Urinary bladder (tissue), 4 donors: ENCODE measurements at places on chromosomes 7 and 10. TPM values are rescaled to one million over a fixed set of nuclear protein-coding genes. Genes with fewer than 3 reads are reported as not detected.

CDK14 gene
- 78.5 TPM for total RNA-seq

SNX10 gene
- total RNA-seq = 7.1 TPM

NPY4R gene
- 0.16 TPM for total RNA-seq

AKR1C8 gene
- not detected for total RNA-seq

CASP2 gene
- 22.0 TPM for total RNA-seq

CDH23 gene
- 9.9 TPM for total RNA-seq

PPIF gene
- total RNA-seq = 17.4 TPM

OR2A5 gene
- not detected for total RNA-seq

PTPRN2 gene
- total RNA-seq = 2.8 TPM

ANTXRL gene
- not detected for total RNA-seq

COL13A1 gene
- 9.2 TPM for total RNA-seq

TMEM273 gene
- total RNA-seq = 14.4 TPM

POM121C gene
- 16.3 TPM for total RNA-seq

INHBA gene
- total RNA-seq = 12.4 TPM

PCBD1 gene
- 25.6 TPM for total RNA-seq

RABGEF1 gene
- total RNA-seq = 30.1 TPM

NOD1 gene
- 14.9 TPM for total RNA-seq

SFTPA1 gene
- total RNA-seq = not detected

CALHM3 gene
- not detected for total RNA-seq

FGFBP3 gene
- 1.5 TPM for total RNA-seq

ZNF212 gene
- total RNA-seq = 5.5 TPM

MLXIPL gene
- 0.37 TPM for total RNA-seq

TAS2R41 gene
- not detected for total RNA-seq

CHN2 gene
- total RNA-seq = 14.5 TPM

AMPH gene
- 15.3 TPM for total RNA-seq

STK17A gene
- total RNA-seq = 17.4 TPM

MTPN gene
- total RNA-seq = 148 TPM

NODAL gene
- total RNA-seq = not detected

FRMPD2 gene
- 1.9 TPM for total RNA-seq

FAM25C gene
- not detected for total RNA-seq

TBXAS1 gene
- 8.6 TPM for total RNA-seq

NRAP gene
- 1.5 TPM for total RNA-seq

FLNC gene
- total RNA-seq = 136 TPM

LIPM gene
- not detected for total RNA-seq

LBX1 gene
- total RNA-seq = not detected

ZCWPW1 gene
- 4.2 TPM for total RNA-seq

ZPBP gene
- total RNA-seq = 0.21 TPM

H2BK1 gene
- total RNA-seq = not detected

BMPER gene
- total RNA-seq = 18.9 TPM

GPRIN2 gene
- 1.2 TPM for total RNA-seq

HOXA7 gene
- 3.7 TPM for total RNA-seq

GRM3 gene
- total RNA-seq = 0.21 TPM

TMEM178B gene
- total RNA-seq = 2.0 TPM

CADPS2 gene
- 36.0 TPM for total RNA-seq
